Hindlimb muscle (tissue), 1 donor: ENCODE measurements at places on chromosomes 1 and 21. TPM values are rescaled to one million over a fixed set of nuclear protein-coding genes. Genes with fewer than 3 reads are reported as not detected.

Gene ENTREP3
- 17.6 TPM for polyA plus RNA-seq

Gene MSH4
- polyA plus RNA-seq = 0.67 TPM

Gene MPL
- polyA plus RNA-seq = 0.41 TPM

Gene CD160
- polyA plus RNA-seq = 1.1 TPM

Gene PEX10
- 22.9 TPM for polyA plus RNA-seq

Gene C21orf58
- 8.5 TPM for polyA plus RNA-seq

Gene HUNK
- 6.3 TPM for polyA plus RNA-seq

Gene PGLYRP4
- polyA plus RNA-seq = not detected

Gene OR2G2
- polyA plus RNA-seq = not detected

Gene TRIM17
- polyA plus RNA-seq = 1.1 TPM

Gene MYCL
- 2.6 TPM for polyA plus RNA-seq
